GM23338 (cell line): ENCODE measurements at places on chromosomes 3 and 15. TPM values are rescaled to one million over a fixed set of nuclear protein-coding genes. Genes with fewer than 3 reads are reported as not detected.

GRCh38 chr3:31241533-31241932 lies 291.2 kb upstream of the STT3B start:
- peaks cover 9% of the 10 kb centered on the region for H3K4me1 ChIP-seq
- H3K27ac ChIP-seq: no peak overlapping the region
- no peaks in the 10 kb centered on the region for H3K36me3 ChIP-seq
- H3K4me3 ChIP-seq: no peak overlapping the region
- DNase-seq: no peak

GRCh38 chr15:89494031-89494430 lies 2.4 kb downstream of the RHCG start:
- no peak overlapping the region for H3K4me3 ChIP-seq
- H3K4me1 ChIP-seq: peaks cover 3% of the 10 kb centered on the region; the same call in 1 of the 2 replicates
- no peaks in the 10 kb centered on the region for H3K36me3 ChIP-seq
- H3K27me3 ChIP-seq: peaks cover 33% of the 10 kb centered on the region

- H3K27ac ChIP-seq: peak overlapping the region; percentile 45; the same call in 1 of the 2 replicates
- no peak for DNase-seq
- peaks cover 17% of the 10 kb centered on the region for H3K4me1 ChIP-seq
- no peaks in the 10 kb centered on the region for H3K36me3 ChIP-seq
- H3K27me3 ChIP-seq: no peaks in the 10 kb centered on the region
Measured at GRCh38 chr3:32423956-32424557, 32.4 kb downstream of the CMTM7 start.

DNA sequence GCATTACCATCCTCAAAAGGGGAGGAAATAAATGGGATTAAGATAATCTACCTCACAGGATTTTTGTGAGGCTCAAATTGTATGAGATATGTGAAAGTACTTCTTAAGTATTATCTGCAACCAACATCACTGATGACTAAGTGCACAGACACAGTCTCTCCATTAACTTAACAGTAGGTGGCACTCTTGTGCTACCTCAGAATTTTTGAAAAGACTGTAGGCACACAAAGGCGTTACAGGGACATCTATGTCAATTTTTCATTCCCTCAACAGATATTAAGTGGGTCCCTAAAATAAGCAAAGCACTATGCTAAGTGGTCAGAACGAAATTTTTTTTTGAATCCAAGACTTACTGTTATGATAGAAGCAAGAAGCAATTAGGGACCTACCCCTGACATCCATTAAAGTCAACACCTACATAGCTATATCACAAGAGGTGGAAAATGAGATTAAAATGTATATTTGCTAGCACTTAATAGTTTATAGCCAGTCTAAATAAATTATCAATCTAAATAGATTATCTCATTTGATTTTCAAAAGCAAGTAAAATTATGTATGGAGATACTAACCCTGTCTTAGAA lies 52.9 kb downstream of the RYK start:
- no peaks in the 10 kb centered on the region for H3K4me1 ChIP-seq
- peaks cover 14% of the 10 kb centered on the region; the same call in 1 of the 2 replicates for H3K36me3 ChIP-seq
- H3K27ac ChIP-seq: no peak overlapping the region
- peak; percentile 70 for DNase-seq
- no peak overlapping the region for H3K4me3 ChIP-seq

DNA sequence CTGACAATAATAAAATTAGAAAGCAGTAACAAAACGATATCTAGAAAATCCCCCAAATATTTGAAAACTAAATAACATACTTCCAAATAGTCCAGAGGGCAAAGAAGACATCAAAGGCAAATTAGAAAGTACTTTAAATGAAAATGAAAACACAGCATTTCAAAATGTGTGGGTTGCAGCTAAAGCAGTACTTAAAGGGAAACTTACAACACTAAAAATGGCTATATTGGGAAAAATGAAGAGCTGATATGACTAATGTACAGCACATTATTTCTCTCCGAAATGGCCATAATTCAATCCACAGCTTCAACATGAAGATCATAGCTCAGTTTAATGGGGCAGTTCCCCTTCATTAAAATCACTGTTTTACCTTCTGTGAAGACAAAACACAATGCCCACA lies 71.9 kb downstream of the FBXL22 start:
- H3K36me3 ChIP-seq: no peaks in the 10 kb centered on the region
- H3K27me3 ChIP-seq: no peaks in the 10 kb centered on the region
- DNase-seq: no peak
- no peaks in the 10 kb centered on the region for H3K4me1 ChIP-seq

DNA sequence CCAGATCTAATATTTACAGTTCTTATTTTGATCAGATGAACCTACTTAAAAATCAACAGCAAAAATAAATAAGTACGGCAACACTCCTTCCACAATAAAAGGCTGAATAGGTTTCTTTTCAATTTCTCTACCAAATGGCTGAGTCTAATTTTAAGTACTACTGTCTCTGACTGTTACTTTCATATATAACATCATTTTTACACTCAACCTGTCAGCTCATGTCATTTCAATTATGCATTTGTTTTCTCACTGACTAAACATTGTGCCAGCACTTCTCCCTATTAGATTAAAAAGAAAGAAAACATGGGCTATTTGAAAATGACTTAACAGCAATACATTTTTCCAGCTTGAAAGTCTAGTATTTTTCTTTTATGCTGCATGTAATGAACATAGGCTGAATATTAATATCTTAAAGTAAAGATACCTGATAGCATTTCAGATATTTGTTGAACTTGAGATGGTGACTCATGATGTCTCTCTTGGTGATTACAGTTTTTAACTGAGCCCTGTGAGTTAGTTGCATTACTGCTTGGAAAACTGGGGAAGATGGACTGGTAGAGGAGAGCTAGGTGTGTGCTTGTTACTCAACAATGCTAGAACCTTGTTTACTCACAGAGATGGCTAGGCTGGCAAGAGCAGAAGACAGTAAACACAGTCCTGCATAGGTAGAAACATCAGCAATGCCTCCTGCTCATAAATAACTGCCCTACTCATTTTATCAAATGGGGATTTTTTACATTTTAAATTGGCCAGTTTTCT lies 73.9 kb downstream of the PEX5L start:
- no peaks in the 10 kb centered on the region for H3K36me3 ChIP-seq
- no peaks in the 10 kb centered on the region; the same call in 1 of the 2 replicates for H3K4me1 ChIP-seq
- no peak overlapping the region for H3K27ac ChIP-seq

DNA sequence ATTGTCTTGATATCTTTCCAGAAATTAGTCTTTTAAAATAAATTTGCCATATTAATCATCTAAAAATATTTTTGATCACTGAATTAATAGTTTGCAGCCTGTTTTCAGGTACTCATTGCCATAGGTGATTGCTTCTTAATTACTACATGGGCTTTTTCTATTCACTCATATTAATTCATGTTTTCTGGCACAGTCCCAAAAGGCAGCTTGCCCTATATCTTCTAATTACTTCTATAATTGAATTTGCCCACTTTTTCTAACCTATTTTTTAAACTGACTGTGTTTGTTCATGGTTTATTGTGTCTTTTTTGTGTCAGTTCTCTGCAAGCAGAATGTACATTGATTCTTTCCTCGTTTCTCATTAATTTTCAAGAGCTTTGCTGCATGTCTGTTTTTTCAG lies 85.7 kb upstream of the SOX2 start:
- no peaks in the 10 kb centered on the region for H3K27me3 ChIP-seq
- no peak for DNase-seq
- H3K27ac ChIP-seq: no peak overlapping the region

DNA sequence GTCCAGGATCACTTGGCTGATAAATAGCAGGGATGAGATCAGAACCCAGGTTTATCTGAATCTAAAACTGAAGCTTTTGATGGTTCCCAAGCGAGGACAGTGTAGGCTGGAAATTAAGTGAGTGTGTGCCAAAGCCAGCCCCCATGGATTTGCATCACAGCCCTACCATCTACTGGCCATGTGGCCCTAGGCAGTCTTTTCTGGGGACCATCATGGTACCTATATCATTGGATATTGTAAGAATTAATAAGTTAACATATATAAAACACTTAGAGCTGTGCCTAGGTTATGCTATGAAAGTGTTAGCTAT lies 32.8 kb upstream of the SSR3 start:
- H3K4me3 ChIP-seq: no peak overlapping the region
- H3K27me3 ChIP-seq: no peaks in the 10 kb centered on the region
- no peak for DNase-seq
- H3K27ac ChIP-seq: no peak overlapping the region

DNA sequence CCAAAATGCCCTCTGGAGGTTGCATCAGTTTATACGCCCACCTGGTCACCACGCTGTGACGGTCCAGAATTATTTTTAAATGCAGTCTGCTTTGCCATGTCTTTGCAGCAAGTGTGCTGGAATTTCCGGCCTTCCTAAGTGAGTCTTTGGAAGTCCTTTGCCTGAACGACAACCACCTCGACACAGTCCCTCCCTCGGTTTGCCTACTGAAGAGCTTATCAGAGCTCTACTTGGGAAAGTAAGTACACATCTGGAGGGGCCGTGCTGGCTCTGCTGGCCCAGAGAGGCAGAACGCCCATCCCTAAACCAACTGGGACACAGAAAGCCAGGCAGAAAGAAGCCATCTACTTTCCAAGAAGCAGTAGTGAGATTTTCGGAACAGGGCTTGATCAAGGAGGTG lies 101.8 kb downstream of the LRRK1 start:
- H3K27me3 ChIP-seq: no peaks in the 10 kb centered on the region
- peaks cover 9% of the 10 kb centered on the region for H3K4me1 ChIP-seq
- no peak overlapping the region for H3K4me3 ChIP-seq
- H3K27ac ChIP-seq: no peak overlapping the region

DNA sequence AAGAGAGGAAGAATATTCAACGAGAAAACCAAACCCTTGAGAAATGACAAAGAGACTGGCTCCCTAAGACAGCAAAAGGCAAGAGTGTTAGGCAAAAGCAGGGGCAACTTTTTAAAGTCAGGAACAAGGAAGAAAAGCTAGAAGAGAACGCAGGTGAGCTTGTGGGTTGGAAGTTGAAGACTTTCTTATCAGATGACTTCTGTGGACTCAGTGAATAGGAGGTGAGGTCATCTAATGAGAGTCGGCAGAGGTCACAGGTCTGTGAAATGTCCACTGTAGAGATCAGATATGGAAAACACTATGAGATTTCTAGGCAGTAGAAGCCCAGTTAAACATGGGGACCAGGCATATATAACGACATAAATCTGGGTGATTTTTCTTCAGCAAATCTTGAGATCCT lies 27.2 kb upstream of the TNIK start:
- H3K36me3 ChIP-seq: no peaks in the 10 kb centered on the region
- H3K27ac ChIP-seq: no peak overlapping the region
- no peak overlapping the region for H3K4me3 ChIP-seq
- no peak for DNase-seq
- no peaks in the 10 kb centered on the region for H3K4me1 ChIP-seq

- no peaks in the 10 kb centered on the region; the same call in 1 of the 2 replicates for H3K4me1 ChIP-seq
- H3K27me3 ChIP-seq: peaks cover 34% of the 10 kb centered on the region
- H3K36me3 ChIP-seq: no peaks in the 10 kb centered on the region
- peak overlapping the region; percentile 65 for H3K27ac ChIP-seq
- peak; percentile 56 for DNase-seq
Measured at GRCh38 chr3:107432013-107432515, 54.8 kb downstream of the CCDC54 start.

- H3K36me3 ChIP-seq: no peaks in the 10 kb centered on the region
- DNase-seq: no peak
- no peaks in the 10 kb centered on the region for H3K4me1 ChIP-seq
- H3K4me3 ChIP-seq: no peak overlapping the region
- H3K27ac ChIP-seq: no peak overlapping the region
Measured at GRCh38 chr3:106582151-106582550, 713.3 kb upstream of the CBLB start.

- H3K27me3 ChIP-seq: no peaks in the 10 kb centered on the region
- no peak overlapping the region for H3K4me3 ChIP-seq
- no peaks in the 10 kb centered on the region for H3K36me3 ChIP-seq
- H3K4me1 ChIP-seq: no peaks in the 10 kb centered on the region
Measured at GRCh38 chr3:123419850-123420297, 29.0 kb downstream of the ADCY5 start.

GRCh38 chr3:107837895-107838612 lies 252.8 kb downstream of the CD47 start:
- peaks cover 12% of the 10 kb centered on the region; the same call in 1 of the 2 replicates for H3K4me1 ChIP-seq
- no peak for DNase-seq
- H3K27me3 ChIP-seq: no peaks in the 10 kb centered on the region
- no peak overlapping the region for H3K27ac ChIP-seq
- H3K4me3 ChIP-seq: no peak overlapping the region
- no peaks in the 10 kb centered on the region for H3K36me3 ChIP-seq

DNA sequence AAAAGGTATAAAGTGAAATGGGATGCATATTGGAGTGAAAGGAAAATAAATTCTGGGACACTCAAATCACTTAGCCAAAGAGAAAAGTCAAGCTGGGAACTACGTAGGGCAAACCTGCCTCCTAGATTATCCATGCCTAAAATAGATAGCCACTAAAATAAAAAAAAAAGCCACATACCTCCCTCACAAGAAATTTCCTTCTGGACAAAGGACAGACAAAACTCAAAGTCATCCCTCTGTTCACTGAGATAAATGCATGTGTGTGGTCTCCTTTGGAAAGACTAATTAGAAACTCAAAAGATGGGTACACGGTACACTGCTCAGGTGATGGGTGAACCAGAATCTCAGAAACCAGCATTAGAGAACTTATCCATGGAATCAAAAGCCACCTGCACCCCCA lies 65.2 kb upstream of the MME start:
- peaks cover 33% of the 10 kb centered on the region for H3K4me1 ChIP-seq
- DNase-seq: no peak
- no peaks in the 10 kb centered on the region for H3K36me3 ChIP-seq
- H3K27me3 ChIP-seq: no peaks in the 10 kb centered on the region
- no peak overlapping the region for H3K27ac ChIP-seq
- no peak overlapping the region for H3K4me3 ChIP-seq

- peaks cover 23% of the 10 kb centered on the region for H3K36me3 ChIP-seq
- DNase-seq: no peak
- H3K4me3 ChIP-seq: no peak overlapping the region
Measured at GRCh38 chr15:59157840-59158700, 48.6 kb upstream of the LDHAL6B start.

GRCh38 chr3:50242851-50243542 lies 7.0 kb downstream of the GNAI2 start:
- H3K36me3 ChIP-seq: no peaks in the 10 kb centered on the region
- peaks cover 75% of the 10 kb centered on the region for H3K4me1 ChIP-seq
- peak overlapping the region; percentile 55 for H3K27ac ChIP-seq
- H3K27me3 ChIP-seq: no peaks in the 10 kb centered on the region

CELSR3 gene
- 7.5 and 8.3 TPM in 2 replicates for polyA plus RNA-seq

TMA7 gene
- 2,089 and 2,333 TPM in 2 replicates for polyA plus RNA-seq

FOXB1 gene
- 5.4 and 6.7 TPM in 2 replicates for polyA plus RNA-seq

EFHB gene
- 0.68 and 1.4 TPM in 2 replicates for polyA plus RNA-seq

SPESP1 gene
- not detected in 2 replicates for polyA plus RNA-seq

P2RY12 gene
- polyA plus RNA-seq: 0.40 and 1.1 TPM in 2 replicates

RARB gene
- 0.30 and 0.42 TPM in 2 replicates for polyA plus RNA-seq
